IPS DF 19.7 (cell line): ENCODE measurements at places on chromosomes 7 and 10.

GRCh38 chr7:16028636-16029035 is 342.2 kb upstream of the MEOX2 start:
- no peak for DNase-seq

GRCh38 chr7:132508724-132509353 is 67.4 kb downstream of the PLXNA4 start:
- no peak for DNase-seq

DNA sequence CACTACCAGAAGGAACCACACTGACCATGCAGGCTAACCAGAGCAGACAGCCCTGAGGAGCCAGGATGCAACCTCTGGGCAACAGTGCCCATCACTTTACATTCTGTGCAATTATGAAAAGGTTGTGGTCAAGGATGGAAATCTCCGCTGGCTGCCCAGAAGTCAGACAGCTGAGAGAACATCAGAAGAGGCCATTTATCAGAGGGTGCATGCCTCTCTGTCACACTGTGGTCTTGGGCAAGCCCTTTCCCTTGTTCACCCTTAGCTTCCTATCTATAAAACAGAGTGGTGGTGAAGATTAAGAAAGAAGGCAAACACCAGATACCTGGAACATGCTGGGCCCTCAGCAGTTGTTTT is 120.7 kb upstream of the GDF10 start:
- no peak for DNase-seq

GRCh38 chr10:58014436-58014835 is 253.3 kb downstream of the IPMK start:
- no peak for DNase-seq

GRCh38 chr7:35286422-35286821 is 32.5 kb upstream of the TBX20 start:
- no peak for DNase-seq
